Effector memory CD4-positive, alpha-beta T cell (primary cell): ENCODE measurements at places on chromosomes 4 and X.

GRCh38 chr4:2574009-2574408, 37.6 kb downstream of the FAM193A start:
- DNase-seq: no peak

GRCh38 chrX:8815460-8816065, 14.4 kb upstream of the FAM9A start:
- no peak for DNase-seq

DNA sequence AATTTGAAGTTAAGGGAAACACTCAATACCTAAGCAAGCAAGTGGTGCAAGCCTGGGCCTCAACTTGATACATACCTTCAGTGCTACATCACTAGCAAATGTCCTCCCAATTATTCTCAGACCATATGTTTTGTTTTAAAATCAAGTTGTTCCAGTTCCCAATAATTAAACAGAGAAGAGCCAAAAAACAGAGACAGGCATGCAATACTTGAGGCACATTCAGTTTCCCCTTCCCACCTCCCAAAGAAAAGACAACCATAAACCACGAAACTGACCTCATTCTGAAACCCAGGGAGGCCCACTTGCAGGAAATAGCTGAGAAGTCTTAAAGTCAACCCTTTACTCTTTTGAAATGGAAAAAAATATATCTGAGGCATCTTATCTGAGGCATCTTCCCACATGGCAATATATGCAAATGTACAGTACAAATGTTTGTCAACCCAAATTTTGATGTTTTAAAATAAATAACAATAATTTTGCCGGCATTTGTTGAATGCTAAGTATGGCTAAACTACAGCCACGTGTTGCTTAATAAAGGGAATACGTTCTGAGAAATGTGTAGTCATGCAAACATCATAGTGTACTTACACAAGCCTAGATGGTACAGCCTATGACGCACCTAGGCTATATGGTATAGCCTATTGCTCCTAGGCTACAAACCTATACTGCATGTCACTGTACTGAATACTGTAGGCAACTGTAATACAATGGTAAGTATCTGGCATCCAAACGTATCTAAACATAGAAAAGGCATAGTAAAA, 147.5 kb downstream of the TSPAN5 start:
- DNase-seq: no peak

- DNase-seq: no peak
Observed at GRCh38 chr4:68987007-68987406, 35.4 kb upstream of the UGT2A3 start.

DNA sequence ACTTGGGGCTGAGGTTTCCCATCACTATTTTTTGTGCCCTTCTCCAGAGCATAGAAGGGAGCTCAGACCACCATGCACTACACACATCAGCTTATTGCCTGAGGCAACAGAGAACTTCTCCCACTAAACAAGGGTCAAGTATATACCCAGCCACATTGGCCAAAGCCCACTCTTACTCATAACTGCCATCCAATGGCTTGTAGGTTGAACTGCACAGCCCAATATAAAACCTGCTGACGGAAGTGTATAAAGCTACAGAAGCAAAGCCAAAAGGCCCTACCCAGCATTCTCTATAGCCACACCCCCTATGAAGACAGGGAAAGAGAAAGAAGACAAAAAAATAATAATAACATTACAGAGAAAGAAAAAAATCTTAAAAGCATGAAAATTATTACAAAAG, 139.7 kb downstream of the LRBA start:
- DNase-seq: no peak
